ENCODE measurements at places on chromosomes 13 and 19.

DNA sequence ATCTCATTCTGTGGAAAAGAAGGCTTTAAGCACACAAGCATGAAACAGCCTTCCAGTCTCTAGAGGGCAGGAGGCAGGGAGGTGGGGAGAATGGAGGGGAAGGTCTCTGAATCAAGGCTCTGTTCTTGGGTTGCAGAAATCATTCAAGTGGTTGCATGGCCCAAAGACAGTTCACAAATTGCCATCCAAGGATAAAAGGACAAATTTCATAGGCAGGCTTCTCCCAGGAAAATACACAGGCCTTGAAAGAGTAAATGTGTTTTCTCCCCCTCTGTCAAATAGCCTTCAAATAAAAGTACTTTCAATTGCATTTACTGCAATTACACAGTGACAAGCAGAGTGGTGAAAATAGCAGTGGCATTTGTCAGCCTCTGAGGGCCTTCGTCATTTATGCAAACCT is 450.8 kb downstream of the DCT start:
- no peak for DNase-seq

DNA sequence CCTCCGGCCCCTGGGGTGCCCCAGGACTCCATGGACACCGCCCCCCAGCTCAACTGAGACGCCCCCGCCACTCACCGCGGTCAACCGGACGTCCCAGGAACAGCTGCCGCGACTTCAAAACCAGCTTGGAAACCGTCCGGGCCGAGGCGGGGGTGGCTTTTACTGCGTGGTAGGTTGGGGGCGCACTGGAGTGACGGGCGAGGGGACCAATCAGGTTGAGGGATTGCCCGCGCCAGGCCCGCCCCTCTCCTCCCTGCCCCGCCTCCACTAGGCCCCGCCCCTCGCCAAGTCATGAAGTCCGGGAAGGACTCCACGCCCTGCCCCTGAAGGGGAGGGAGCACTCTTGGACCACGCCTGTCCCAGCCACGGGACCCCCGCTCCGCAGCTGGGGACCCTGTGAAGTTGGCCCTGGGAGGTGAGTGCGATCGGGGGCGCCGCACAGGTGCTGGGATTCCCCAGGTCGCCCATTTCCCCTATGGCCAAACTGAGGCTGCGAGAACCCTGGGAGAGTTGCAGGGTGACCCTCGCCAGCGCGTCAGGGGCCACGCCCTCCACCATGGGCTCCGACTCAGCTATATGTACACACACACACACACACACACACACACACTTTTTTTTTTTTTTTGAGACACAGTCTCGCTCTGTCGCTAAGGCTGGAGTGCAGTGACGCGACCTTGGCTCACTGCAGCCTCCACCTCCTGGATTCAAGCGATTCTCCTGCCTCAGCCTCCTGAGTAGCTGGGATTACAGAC is at the start of gene PLIN3:
TSS of gene PLIN3 (minus strand) at position 134 of the 752 bp plus-strand sequence. CDS start 6,273 bp downstream, outside the sequence.
- peak; percentile 72 for DNase-seq

DNA sequence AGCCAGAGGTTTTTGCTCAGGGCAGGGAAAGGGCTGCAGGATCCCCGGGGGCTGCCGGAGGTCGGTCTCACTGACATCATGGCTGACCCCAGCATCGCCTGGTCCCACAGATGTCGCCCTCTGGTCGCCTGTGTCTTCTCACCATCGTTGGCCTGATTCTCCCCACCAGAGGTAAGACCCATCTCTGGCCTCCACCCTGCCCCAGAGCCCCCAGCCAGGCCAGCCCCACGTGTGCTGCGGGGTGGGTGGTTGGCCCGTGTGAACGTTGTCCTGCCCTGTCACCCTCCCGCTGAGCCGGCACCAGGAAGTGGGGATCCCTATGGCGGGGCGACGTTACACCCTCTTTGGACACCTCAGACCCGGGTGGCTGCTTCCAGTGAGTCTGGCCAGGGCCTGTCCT is 906 bp downstream of the FXYD5 start:
- peak; percentile 19 for DNase-seq

DNA sequence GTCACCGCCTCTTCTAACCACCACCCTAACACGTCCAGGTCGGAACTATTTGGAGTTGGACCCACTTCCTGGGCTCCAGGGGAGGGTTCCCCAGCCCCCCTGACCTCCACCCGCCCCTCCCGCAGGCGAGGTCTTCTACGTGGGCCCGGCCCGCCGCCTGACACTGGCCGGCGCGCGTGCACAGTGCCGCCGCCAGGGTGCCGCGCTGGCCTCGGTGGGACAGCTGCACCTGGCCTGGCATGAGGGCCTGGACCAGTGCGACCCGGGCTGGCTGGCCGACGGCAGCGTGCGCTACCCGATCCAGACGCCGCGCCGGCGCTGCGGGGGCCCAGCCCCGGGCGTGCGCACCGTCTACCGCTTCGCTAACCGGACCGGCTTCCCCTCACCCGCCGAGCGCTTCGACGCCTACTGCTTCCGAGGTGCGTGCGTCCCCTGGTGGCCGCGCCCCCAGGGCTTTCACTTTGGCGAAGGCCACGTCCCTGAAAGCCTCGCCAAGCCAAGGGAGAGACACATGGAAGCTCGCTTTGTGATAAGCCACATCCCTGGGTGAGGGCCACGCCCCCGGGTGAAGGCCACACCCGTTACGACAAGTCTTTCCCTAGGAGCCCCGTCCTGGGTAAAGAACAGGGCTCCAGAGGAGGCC is 13.2 kb downstream of the NCAN start:
- no peak for DNase-seq

GRCh38 chr19:30689474-30689873 is 317.3 kb downstream of the ZNF536 start:
- no peak for DNase-seq

- DNase-seq, result no peak
Measured at GRCh38 chr19:40683437-40683836, 7.0 kb downstream of the NUMBL start.

DNA sequence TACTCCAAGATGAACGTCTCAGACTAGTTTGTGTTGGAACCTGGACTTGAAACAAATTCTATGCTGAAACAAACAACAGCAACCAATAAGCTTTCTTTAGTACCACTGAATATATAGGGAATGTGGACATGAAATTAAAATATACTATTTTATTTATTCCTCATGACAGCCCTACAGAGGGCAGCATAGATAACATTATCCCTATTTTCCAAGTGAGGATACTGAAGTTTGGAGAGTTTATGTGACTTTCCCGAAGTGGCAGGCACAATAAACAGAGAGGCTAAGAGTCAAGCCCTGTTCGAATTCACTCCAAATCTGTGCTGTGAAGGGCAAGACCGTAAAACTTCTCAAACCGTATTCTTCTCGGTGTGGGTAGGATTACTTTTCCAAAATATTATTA is 509.9 kb upstream of the GPC6 start:
- no peak for DNase-seq

DNA sequence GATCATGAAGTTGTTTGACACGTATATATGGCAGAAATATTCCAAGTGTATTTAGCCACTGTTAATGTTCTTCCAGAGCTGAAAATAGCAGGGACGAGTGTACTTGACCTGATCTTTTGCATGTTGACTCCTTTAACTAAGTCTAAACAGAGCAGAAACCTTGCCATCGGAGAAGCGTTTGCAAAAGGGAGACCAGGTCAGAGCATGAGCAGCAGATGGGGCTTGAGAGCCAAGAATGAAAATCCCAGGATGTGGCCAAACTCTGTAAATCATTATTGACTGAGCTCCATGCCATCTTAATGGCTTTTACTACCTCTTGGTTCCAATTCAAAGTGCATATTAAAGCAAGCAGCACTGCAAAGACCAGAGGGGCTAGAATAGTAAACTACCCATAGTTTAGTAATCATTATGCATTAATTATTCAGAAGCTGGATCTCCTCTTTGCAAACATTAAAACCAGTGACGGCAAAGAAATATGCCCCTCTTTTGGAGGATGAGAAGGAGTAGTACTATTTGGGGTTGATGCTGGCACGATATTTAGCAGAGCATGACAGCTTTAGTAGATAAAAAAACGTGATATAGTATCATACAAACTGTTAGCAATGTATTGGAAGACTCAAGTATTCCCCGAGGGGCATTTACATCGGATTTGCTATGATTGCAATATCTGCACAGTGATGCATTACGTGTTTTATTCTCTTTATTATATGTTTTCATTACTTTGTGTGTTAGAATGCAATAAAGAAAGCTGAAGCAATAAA is 55.7 kb downstream of the FAM216B start:
- no peak for DNase-seq

DNA sequence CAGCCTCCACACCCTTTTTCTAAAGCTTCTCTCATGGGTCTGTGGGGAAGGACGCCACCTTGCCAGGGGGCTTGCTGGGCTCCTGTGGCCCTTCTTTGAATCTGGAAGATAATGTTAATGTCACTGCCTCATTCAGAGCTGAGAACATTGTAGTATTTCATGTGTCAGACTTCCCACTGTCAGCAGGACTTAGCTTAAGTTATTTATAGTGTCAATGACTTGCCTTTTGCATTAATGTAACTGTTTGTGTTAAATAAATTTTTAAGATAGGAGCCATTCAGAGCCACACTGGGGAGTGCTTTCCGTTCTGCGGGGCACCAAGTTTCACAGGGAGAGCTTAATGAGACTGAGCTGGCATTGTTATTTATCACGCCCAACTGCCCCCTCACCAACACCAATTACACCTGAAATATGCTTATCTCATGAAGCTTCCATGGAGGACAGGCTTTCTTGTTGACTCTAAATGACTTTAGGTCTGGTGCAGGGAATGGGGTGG is 226.9 kb upstream of the UBL3 start:
- DNase-seq, result no peak

- no peak for DNase-seq
Measured at GRCh38 chr13:40146611-40147117, 491.2 kb downstream of the COG6 start.

GRCh38 chr13:99505814-99506269 is 4.6 kb downstream of the TM9SF2 start:
- no peak for DNase-seq

DNA sequence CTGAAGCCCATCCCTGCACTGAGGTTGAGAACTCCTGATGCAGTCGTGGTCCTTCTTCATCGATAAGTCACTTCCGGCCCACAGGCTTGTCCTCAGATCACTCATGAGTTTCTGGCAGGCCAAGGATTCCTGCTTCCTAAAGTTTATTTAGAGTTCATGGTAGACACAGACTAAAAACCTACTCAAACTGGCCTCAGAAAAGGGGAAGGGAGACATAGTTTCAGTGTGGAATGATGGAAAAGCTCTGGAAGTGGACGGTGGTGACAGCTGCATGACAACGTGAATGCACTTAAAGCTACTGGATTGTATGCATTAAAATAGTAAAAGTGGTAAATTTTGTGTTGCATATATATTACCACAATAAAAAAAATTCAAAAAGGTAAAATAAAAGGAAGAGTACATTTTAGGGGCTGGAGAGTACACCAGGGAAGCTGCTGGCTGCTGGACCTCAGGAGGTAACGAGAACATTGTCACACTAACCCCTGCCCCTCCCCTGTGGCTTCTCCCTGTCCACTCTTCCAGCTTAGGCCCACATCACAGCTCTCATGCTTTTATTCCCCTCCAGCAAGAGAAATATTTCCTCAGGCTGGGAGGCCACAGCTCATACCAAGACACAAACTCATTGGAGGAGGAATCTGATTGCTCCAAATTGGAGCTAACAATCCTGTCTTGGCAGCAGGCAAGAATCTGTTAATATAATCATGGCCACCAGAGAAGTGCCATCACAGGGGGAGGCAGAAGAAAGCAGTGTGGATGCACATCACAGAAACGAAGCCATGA is 741.0 kb downstream of the UQCRFS1 start:
- DNase-seq, result no peak

DNA sequence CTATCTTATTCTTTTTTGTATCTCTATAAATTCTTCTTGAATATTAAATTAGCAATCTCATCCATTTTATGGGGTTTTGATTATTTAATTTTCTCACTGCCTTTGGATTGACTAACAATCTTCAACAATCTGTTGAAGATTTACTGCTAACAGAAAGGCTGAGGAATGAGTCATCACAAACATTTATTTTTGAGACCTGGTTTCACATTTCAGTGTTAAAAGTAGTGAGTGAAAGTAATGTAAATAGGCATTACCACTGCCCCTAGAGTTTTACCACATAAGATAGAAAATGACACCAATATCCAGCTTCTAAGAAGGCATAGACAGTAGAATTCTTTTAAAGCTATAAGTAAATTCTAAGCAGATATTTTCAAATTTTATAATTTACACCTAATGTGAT is 472.8 kb downstream of the OLFM4 start:
- no peak for DNase-seq

- no peak for DNase-seq
Measured at GRCh38 chr13:112702986-112703379, 13.1 kb downstream of the ATP11A start.

DNA sequence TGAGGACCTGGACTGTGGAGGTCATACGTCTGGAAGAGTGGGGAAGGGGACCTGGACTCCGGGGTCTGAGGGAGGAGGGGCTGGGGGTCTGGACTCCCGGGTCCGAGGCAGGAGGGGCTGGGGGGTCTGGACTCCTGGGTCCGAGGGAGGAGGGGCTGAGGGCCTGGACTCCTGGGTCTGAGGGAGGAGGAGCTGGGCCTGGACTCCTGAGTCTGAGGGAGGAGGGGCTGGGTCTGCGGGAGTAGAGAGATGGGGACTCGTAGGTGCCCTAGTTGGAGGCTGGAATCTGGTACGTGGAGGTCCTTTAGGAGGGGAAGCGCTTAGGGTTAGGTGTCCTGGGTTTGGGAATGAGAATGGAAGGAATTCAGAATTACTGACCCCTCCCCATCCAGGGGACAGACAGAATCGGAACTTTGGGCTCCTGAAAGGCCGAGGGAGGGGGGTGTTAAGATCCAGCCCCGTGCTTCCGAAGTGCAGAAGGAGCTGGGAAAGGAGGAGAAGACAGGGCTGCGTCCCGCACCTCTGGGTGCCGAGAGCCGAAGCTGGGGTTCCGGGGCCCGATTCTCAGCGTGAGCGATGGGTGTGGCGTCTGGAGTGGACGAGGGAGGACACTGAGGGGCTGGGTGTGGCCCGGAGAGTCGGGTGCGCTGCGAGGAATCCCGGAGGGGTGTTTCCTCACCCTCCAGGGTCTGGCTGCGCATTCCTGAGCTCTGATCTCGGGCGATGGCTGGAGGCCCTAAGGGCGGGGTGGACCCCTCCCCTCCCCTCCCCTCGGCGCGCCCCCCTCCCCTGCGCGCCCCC is 608 bp downstream of the MYADM start:
- DNase-seq, result no peak

- DNase-seq, result no peak
Measured at GRCh38 chr13:80755910-80756309, 415.0 kb upstream of the SPRY2 start.

DNA sequence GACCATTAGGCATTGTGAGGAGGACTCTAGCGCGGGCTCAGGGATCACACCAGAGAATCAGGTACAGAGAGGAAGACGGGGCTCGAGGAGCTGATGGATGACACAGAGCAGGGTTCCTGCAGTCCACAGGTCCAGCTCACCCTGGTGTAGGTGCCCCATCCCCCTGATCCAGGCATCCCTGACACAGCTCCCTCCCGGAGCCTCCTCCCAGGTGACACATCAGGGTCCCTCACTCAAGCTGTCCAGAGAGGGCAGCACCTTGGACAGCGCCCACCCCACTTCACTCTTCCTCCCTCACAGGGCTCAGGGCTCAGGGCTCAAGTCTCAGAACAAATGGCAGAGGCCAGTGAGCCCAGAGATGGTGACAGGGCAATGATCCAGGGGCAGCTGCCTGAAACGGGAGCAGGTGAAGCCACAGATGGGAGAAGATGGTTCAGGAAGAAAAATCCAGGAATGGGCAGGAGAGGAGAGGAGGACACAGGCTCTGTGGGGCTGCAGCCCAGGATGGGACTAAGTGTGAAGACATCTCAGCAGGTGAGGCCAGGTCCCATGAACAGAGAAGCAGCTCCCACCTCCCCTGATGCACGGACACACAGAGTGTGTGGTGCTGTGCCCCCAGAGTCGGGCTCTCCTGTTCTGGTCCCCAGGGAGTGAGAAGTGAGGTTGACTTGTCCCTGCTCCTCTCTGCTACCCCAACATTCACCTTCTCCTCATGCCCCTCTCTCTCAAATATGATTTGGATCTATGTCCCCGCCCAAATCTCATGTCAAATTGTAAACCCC is 2.8 kb upstream of the CEACAM5 start:
- DNase-seq, result no peak

Measured in NK-92 treated with Interleukin-12 subunit alpha and Interleukin-12 subunit beta, amount 100 ng/mL, for 24 hours (cell line).